H9 (cell line): ENCODE measurements at places on chromosomes 3 and 15.

DNA sequence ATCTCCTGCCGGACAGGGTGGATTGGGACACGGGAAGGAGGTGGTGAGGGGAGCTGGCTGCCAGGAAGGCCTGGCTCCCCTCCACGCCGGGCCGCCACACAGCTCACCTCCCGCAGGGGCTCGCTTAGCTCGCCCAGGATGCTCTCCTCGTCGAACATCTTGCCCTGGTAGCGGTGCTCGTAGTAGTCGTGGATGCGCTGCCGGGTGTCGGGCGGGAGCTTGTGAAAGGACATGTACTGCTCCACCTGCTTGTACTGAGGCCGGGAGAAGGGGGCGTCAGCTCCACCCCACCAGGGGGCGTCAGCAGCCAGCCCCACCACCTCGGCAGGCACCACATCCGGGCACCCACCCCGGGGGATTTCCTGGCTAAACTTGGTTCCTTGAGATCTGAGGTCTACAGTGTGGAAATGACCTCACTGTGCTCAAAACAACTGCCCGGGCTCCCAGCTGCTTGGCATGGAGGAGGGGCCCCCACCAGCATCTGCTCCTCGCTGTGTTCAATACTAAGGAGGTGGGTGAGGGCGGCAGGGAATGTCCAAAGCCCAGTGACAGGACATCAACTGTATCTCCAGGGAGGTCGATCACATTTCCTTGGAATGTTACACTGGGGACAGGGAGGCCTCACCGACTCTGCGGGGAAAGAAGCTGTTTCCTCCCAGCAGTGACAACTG lies 43.4 kb downstream of the HCN4 start:
- DNase-seq: peak; percentile 46

GRCh38 chr15:90749754-90750153 lies 32.6 kb downstream of the BLM start:
- no peak for DNase-seq

GRCh38 chr3:183392186-183393034 lies 36.0 kb downstream of the MCF2L2 start:
- DNase-seq: no peak

DNA sequence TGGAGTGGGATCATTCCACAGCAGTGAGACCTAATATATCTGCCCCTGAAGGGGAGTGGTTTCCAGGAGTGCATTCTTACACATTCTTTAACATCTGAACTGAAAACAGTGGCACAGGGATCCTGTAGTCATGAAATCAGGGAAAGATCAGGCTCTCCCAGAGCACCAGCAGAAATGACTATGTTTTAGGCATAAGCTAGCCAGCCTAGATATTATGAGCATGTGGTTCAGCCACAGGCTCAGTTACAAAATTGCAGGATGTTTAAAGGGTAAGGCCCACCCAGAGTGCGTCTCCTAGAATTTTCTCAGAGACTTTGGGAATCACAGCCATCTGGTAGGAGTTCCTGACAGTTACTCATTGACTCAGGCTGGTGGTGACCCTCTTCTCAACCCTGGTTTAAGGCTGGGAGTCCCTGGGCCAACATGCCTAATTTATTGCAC lies 20.9 kb downstream of the FSTL1 start:
- DNase-seq: no peak

- peak; percentile 35 for DNase-seq
Observed at GRCh38 chr3:148718982-148719862, 21.5 kb downstream of the AGTR1 start.

DNA sequence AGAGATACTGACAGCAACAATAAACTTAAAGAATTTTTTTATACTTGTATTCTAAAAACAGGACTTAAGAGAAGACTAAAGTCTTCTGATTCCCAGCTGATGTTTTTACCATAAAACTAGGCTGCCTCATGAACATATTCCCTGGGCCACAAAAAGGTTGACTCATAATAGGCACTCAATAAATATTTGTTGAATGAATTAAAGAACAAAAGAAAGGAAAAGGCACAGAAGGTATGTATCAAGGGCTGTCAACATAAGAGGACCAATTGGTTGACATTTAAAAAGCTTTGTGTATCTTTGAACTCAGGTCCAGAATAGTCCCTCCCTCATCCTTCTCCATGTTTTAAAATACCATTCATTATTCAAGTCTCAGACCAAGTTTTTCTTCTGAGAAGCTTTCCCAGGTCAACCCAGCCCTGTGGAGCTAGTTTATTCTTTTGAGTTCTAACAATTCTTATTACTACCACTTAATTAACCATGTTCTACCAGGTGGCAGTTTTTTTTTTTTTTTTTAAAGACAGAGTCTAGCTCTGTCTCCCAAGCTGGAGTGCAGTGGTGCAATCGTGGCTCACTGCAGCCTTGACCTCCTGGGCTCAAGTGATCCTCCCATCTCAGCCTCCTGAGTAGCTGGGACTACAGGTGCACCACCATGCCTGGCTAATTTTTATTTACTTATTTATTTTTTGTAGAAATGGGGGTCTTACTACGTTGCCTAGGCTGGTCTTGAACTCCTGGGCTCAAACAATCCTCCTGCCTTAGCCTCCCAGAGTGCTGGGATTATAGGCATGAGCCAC lies 17.5 kb upstream of the ARHGEF3 start:
- no peak for DNase-seq

DNA sequence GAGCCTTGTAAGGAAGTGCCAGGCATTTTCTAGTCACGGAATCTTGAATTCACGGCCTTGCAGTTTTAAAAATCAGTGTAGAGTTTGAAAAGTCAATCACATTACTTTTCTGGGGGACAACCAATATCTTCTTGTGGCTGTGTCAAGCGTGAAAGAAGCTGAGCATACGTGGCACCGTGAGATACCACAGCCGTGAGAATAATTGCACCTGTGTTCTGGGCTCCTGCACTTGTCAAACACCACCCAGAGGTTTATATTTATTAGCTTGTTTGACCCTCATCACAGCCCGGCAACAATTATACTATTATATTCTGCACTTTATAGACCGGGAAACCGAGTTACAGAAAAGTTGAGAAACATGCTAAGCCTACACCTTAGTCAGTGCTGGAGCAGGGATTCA lies 45.2 kb downstream of the ARRDC4 start:
- no peak for DNase-seq

DNA sequence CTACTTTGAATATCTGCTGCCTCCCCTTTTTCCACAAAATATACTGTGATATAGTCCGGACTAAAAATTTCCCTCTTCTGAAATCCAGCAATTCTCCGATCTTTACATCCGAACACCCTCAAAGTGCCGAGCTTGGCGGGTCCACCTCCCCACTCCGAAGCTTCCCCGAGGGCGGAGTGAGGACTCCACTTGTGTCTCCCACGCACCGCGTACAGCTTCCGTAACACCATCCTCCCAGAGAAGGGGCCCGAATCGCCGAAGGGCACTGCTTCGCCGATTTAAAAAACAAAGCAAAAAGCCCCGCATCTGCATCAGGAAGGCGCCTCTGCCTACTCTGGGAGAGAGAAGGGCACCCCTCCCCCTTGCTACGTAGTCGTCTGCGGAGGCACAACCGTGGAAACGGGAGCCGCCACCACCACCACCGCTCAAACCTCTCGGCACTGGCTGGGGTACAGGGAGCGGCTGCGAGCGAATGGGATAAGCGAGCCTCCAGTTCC lies 551 bp downstream of the NCBP2 start:
- no peak for DNase-seq

DNA sequence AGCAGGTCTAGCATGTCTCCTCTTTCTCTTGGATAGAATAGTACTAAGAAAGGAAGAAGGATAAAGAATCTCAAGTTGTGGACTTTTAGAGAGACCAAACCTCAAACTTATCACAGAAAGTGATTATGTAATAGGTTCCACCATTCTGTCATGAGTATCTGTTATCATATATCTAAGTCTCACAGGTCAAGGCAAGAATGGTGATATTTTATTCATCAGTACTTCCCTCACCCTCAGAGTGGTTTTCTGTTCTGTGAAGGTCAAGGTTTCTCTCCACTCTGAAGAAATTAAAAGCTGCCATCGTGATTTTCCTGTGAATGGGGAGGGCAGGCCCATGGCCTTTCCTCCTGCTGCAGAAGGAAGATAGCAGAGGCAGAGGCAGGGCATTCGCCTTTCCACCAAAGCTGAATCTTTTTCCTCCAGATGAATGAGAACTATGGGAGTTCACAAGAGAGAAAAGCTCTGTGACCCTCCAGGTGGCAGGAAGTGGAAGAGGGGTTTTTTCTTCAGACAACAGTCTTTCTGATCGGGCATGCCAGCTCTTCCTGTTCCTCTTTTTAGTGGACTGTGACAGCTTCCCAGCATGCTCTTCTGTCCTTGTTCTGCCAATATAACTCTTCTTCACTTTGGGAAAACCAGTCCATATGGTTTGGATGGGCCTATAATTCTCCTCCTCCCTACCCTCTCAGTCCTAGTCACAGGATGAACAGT lies 37.1 kb upstream of the CCK start:
- no peak for DNase-seq

GRCh38 chr3:14016900-14017475 lies 107.7 kb downstream of the CHCHD4 start:
- no peak for DNase-seq

DNA sequence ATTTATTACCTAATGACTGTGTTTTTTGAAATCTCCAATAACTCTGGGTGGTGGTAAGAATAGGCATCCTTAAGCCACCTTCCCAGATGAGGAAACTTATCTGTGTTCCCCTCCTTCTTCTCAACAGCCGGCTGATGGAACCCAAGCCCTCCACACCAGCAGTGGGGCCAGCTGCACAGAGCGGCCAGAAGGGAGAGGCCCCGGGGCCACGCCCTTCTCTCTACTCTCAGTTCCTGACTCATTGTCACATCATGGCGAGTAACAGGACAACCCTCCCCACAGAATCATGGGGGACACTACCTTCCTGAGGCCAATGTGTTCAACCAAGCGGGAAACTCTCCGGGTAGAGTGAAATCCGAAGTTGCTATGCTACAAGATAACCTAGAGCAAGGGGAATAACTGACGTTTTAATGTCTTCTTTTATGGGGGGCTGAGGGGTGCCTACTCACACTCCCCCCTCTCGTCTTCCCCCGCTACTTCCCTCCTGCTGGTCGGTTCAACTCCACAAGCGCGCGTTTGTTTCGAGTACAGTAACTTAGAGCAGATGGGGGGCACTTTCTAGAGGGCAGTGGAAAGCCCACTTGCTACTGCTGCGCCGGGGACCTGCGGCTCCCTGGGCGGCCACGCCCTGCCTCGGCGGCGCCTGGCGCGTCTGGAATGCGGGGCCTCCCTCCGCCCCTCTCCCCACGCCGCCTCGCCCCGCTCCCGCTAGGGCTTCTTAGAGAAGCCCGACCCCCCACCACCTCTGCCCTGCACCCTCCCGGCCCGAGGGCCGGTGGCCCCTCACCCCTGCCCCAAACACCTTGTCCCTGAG lies 621 bp downstream of the ANXA2 start:
- peak; percentile 65 for DNase-seq

DNA sequence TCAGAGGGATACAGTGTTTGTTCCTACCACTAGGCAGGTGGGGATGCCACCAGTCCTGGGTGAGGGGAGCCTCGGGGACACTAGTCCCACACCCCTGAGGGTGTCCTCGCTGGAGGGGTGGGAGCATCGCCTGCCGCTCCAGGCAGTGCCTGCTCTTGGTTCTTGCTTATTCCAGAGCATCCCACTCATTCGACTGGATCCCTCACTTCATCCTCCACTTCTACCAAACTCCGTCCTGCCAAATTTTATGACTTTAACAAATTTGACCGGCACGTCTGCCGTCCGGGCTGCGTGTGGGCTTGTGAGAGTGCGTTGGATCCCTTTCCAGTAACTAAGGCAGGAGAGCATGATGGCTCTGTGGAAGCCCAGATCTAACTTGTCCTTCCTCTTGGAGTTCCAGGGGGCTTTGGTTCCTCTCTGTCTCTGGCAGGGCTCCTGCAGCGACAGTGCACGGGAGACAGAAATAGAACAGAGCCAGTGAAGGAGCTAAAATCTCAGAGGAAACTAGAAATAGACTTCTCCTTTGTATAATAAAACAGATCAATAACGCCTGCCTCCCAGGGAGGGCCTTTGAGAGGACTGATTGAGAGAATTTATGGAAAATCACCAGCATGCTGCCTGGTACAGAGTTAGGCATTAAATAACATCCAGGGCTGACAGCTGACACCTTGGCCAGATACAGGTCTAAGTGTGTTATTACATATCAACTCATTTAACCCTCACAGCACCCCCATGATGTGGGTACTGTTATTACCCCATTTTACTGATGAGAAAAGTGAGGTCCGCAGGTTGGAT lies 34.5 kb downstream of the MGLL start:
- no peak for DNase-seq

- no peak for DNase-seq
Observed at GRCh38 chr15:43169888-43170287, 15.3 kb upstream of the CCNDBP1 start.
